ENCODE measurements at places on chromosomes 1 and 21.

DNA sequence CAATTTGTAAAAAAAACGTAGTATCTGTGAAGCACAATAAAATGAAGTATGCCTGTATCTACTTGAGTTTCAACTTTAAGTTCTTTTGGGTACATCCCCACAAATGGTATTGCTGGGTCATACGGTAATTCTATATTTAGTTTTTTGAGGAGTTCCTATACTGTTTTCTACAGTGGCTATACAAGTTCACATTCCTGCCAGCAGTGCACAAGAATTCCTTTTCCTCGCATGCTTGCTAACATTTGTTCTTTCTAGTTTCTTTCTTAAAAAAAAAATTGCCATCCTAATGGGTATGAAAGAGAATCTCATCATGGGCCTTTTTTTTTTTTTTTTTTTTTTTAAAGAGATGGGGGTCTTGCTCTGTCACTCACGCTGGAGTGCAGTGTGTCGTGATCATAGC lies 41.9 kb downstream of the UCK2 start:
- no peak for DNase-seq

DNA sequence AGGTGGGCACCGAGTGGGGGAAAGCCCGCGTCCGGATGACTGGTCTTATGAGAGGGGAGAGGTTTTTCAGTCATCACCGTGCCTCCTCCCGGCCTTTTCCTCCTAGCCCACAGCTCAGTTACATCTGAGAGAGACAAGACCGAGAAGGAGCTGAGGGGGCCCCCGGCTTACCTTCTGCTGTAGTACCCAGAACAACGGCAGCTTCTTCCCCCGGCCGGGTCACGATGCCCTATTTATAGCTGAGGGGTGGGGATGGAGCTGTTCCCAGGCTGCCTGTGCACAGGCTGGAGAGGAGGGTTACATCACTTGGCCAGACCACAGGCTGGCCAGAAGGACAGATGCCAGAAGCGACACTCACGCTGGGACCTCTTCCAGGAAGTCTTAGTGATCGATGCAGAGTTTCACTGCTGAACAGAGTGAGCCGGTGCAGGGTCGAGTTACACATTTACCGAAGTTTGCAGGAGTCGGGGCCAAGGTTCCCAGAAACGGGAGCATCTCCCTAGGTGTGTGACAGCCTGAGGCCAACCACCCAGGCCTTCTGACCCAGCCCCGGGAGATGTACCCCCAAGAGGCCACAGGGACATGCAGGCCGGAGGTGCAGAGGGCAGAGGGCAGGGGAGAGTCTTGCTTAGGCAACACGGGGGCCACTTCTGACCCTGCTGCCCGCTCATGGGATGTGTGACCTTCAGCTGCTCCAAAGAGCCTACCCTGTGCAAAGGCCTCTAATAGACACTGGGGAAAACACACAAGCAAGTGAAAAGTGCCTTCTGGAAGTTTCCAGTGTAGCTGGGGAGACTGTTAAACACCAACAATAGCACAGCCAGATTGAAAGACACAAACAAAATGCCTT lies at the start of gene AGT:
AGT (minus strand) TSS at position 208 of the 850 bp plus-strand sequence. CDS start 3,299 bp downstream, outside the sequence.
- peak; percentile 76 for DNase-seq

GRCh38 chr21:38842079-38842478 lies 36.4 kb downstream of the ETS2 start:
- no peak for DNase-seq

DNA sequence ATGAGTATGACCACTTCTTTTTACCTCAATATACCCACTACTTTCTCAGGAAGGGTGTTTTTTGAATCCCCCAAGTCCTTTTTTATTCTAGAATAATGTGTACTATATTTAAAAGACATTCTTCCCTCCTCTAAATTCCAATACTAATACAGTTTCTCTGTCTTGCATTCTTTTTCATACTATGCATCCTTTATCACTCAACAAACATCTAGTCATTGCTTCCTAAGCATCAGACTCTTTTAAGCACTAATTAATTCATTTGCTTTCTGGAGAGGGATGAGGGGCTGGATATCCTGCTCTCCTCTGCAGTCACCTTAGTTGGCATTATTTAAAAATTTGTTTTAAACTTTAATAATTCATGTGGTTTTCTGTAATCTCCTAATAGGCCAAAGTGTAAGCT lies 838.8 kb downstream of the KCNT2 start:
- no peak for DNase-seq

DNA sequence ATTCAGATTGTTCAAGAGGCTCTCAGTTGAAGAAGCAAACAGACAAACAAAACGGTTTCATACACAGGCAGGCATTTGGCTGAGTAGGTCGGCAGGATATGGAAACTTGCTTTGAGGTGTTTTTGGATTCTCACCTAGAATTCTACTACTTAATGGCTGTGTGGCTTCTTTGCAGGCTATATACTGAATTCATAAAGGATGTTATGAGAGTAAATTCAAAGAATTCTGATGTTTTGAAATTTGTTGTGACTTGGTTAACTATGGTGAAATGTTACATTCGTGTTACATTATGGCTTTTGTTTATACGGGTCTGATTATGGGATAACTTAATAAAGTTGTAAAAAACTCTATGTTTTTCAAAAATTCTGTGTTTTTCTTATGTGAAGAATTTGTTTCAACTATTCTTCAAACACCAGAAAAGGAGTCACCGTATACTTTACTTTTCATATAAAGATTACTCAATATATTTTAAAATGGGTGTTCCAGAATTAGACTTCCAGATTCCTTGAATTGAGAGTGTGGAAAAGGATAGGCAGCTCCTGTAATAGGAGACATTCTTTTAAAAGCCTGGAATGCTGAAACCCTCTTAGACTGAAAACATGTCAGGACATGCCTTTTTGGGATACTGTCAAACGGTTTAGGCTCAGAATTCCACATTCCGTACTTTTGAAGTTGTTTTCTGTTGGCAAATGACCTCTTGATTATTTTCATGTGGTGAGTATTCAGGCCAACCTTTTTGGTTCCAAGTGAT lies 8.2 kb upstream of the IRF2BP2 start:
- no peak for DNase-seq

GRCh38 chr1:22416555-22417454 lies 34.8 kb upstream of the ZBTB40 start:
- DNase-seq: peak; percentile 74

- DNase-seq: no peak
These were observed 313.9 kb downstream of the BARHL2 start for GRCh38 chr1:90402893-90403849.

DNA sequence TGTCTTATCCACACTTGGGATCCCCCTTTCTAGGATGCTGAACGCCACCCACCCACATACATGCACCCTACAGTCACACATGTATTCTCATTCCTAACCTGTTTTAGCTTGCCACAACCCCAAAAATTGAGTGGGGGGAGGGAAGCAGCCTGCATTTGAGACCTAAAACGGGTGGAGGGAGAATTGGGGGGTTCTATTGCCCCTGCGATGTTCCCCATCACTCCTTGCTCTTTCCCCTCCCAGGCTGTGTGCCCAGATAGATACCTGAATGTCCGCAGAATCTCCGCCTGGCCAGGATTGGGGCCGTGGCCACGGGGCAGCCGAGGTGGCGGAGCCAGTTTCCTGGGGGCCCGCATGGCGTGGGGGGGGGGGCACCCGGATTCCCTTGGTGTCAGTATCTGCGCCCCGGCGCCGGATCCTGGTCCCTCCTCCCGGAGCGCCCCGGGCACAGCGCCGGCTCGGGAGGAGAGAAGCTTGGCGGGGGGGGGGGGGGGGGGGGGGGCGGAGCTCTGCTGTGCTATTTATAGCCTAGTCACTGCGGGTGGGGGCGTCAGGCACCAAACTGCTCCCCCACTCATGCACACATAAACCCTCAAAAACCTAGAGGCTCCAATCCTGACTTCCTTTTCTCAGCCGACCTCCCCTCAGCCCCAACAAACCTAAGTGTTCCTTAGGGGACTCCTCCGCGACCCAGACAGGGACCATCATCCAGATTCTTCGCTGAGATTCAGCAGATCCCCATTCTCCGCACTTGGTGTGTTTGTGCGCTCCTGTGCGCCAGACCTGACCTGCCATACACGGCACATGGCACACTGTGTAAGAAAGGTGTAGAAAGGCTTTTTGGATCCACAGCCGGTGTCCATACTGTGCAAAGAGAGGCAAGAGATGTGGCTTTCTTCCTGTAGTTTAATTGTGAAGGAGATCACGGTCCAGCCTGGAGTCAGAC lies 1.9 kb downstream of the ANKRD34A start:
- peak; percentile 53 for DNase-seq

GRCh38 chr1:245566952-245567351 lies 412.2 kb downstream of the KIF26B start:
- no peak for DNase-seq

DNA sequence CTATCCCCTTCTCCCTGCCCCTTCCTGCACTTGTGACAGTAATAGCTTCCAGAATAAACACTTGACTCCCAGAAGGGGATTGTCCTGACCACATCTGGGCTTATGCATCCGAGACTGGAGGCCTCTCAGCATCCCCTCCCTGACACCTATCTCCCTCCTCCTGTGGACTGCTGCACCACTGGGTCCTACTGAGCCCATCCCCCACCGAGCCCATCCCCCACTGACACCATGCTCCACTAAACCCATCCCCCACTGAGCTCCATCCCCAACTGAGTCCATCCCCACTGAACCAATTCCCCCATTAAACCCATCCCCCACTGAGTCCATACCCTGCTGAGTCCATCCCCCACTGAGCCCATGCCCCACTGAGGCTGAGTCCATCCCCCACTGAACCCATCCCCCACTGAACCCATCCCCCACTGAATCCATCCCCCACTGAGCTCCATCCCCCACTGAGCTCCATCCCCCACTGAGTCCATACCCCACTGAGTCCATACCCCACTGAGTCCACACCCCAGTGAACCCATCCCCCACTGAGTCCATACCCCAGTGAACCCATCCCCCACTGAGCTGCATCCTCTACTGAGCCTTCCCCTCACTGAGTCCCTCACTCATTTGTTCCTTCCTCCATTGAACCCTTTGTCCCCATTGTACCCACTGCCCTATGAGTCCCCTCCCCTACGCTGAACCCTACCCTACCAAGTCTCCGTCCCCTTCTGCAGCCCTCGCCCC lies 5.6 kb downstream of the PDZK1IP1 start:
- no peak for DNase-seq

GRCh38 chr1:13757693-13758092 lies 57.7 kb downstream of the PRDM2 start:
- no peak for DNase-seq

DNA sequence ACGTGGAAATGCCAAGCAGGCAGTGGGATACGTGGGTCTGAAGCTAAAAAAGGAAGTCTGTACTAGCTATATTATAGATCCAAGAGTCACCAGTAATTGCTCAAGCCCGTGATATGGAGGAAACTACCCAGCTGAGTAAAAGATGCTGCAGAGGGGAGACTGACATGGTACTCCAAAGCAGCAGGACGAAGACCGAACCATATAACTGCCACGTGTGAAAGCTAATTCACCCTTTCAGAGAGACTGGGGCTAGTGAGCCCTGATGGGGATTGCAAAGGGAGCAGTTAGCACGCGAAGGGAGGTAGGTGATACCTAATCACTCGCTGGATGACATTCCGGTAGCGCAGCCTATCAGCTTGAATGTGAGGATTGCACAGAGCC lies 316 bp downstream of the AP4B1 start:
- DNase-seq: no peak

GRCh38 chr1:89884718-89885596 lies 64.1 kb downstream of the LRRC8D start:
- no peak for DNase-seq

DNA sequence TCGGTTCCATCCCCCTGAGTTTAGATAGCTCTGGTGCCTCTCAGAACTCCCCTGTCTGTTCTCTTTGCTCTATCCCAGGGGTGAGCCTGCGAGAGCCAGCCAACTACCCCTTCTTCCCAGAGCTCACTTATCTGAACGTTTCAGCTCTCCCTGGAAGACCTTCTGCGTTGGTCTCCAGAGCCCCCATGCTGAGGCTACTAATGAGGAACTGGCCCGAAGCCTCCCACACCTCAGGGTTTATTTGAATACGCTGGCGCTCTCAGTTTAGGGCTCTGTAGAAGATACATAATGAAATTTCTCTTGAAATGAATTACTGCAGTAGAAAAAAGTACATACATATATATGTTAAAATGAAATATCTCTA lies 43.5 kb downstream of the TCEANC2 start:
- DNase-seq: no peak

- DNase-seq: no peak
These were observed 7.1 kb downstream of the TMEM51 start for GRCh38 chr1:15160626-15161025.

DNA sequence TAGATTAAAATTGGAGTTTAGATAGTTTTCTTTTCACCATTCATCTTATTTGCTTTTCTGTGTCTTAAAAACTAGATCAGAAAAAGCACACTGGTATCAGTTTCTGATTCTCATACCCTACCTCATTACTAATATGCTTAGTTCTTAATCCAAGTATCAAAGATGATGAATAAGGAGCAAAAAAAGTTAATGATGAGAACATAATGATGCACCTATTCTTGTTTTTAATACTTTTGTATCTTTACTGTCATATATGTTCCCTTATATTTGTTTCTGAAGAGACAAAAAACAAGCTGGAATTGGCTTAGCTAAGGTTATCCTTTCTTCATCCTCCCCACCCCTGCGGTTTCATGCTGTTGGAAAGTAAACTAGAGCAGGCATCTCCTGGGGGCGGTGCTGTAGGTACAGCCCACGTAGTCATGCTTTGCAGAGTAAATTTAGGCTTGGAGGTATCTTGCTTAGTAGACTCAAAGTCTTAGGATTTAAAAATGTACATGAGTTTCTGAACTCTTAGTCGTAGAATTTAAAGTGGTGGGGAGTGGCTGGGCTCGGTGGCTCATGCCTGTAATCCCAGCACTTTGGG lies 16.4 kb downstream of the CNIH4 start:
- no peak for DNase-seq

DNA sequence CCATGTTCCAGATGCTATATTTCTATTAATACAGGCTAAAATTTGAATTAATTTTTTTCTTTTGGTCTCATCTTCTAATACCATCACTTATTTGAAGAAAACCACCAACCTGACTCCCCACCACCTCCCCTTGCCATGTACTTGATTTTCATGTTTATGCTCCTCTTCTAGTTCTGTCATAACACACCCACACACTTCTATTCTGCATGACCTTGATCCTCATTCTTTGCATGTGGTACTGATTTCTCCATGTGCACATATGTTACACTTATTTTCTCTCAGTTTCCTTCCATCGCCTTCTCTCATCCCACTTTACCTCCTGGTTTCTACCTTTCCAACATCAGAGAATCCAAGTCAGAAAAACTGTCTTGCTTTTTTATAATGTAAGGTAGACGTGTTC lies 78.9 kb upstream of the ARID1A start:
- DNase-seq: no peak

DNA sequence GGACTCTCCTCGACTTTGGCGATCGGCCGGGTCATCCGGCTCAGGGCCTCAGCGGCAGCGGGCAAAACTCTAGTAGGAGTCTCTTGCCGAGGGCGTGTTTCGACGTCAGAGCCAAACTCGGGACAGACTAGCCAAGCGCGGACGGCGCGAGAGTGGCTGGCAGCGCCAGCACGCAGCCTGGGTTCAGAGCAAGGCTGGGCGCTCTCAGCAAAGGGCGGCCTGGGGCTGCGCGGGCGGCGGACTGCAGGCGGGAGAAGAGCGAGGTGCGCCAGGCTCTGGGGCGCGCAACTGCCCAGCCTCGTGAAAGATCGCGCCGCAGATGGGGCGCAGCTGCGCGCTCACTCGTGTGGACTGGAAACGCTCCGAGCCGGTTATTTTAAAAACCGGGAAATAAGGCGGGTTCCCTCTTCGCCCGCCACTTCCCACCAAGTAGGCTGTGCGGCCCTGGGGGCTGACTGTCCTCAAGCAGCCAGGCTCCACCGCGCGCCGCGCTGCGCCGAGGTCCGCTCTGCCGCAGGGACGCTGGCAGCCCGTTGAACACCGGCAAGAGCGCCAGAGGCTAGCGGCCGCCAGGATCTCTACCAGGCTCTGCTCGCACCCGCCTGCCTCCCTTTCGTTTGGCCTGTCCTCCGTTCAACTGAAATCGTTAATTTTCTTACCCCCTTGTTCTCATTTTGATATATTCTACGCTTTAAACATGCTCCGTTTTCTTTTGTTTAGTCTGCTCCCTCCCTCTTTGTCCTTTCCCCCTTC lies 2.4 kb downstream of the ALX3 start:
- DNase-seq: no peak
